ENCODE measurements at places on chromosomes 5 and 9. TPM values are rescaled to one million over a fixed set of nuclear protein-coding genes. Genes with fewer than 3 reads are reported as not detected.

IFNA13 gene
- polyA plus RNA-seq: not detected

TMEM252 gene
- 0.92 TPM for polyA plus RNA-seq

CIZ1 gene
- polyA plus RNA-seq: 87.6 TPM

CXCL14 gene
- 25.2 TPM for polyA plus RNA-seq

ADAMTS2 gene
- 34.8 TPM for polyA plus RNA-seq

FGF1 gene
- polyA plus RNA-seq: 9.0 TPM

FRRS1L gene
- 2.3 TPM for polyA plus RNA-seq

MATR3 gene
- polyA plus RNA-seq: 367 TPM

PCDHGA6 gene
- polyA plus RNA-seq: 2.5 TPM

PLEKHG4B gene
- 0.68 TPM for polyA plus RNA-seq

LAMC3 gene
- polyA plus RNA-seq: 1.9 TPM

AOPEP gene
- 36.3 TPM for polyA plus RNA-seq

CFAP157 gene
- polyA plus RNA-seq: 0.89 TPM

ADAMTS12 gene
- polyA plus RNA-seq: 19.3 TPM

ASS1 gene
- polyA plus RNA-seq: 37.6 TPM

IFNK gene
- not detected for polyA plus RNA-seq

CA9 gene
- not detected for polyA plus RNA-seq

LPCAT1 gene
- polyA plus RNA-seq: 36.9 TPM

SLC6A3 gene
- not detected for polyA plus RNA-seq

GLDC gene
- 0.84 TPM for polyA plus RNA-seq

NEURL1B gene
- polyA plus RNA-seq: 35.4 TPM
